Stimulated activated CD4-positive, alpha-beta T cell treated with anti-CD3 and anti-CD28 coated beads, Interleukin-4, amount 100 ng/mL, for 24 hours (primary cell): ENCODE measurements at places on chromosomes 12 and 14.

DNA sequence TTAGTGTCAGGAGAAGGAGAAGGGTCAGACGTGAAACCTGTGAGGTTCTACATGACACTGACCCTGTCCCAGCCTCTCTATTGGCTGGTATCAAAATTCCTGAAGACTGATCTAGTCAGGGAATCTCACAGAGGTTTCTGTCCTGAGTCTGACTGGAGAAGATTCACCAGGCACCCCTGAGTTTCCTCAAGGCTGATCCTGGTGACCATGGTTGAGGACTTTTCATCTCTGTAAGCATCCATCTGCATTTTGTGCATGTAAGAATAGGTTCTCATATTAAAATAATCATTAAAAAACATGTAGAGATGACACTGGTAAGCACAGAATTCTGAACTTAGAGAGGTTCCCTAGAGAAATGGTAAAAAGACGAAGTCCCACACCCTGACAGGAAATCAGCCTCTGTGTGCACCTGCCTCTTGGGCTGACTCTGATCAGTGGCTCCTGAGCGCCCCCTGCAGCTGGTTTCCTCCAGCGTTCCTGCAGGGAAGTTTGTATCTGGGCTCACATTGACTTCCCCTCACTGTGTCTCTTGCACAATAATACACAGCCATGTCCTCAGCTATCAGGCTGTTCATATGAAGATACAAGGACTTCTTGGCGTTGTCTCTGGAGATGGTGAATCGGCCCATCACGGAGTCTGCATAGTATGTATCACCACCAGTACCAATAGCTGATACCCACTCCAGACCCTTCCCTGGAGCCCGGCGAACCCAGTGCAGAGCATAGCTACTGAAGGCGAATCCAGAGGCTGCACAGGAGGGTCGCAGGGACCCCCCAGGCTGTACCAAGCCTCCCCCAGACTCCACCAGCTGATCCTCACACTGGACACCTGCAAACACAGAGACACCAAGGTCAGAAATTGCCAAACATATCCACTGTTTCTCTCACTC is 991.9 kb downstream of the TMEM121 start:
- peak; percentile 87 for DNase-seq

- DNase-seq, result no peak
These were observed 190.3 kb upstream of the NAV3 start for GRCh38 chr12:77640356-77640755.

GRCh38 chr12:113436586-113436985 is 14.4 kb downstream of the SDSL start:
- no peak for DNase-seq

GRCh38 chr12:14880890-14881453 is 4.7 kb downstream of the MGP start:
- no peak for DNase-seq
